ENCODE measurements at places on chromosomes 12 and 14.

- no peak for DNase-seq
These were observed 58.9 kb upstream of the SRSF5 start for GRCh38 chr14:69708049-69708448.

DNA sequence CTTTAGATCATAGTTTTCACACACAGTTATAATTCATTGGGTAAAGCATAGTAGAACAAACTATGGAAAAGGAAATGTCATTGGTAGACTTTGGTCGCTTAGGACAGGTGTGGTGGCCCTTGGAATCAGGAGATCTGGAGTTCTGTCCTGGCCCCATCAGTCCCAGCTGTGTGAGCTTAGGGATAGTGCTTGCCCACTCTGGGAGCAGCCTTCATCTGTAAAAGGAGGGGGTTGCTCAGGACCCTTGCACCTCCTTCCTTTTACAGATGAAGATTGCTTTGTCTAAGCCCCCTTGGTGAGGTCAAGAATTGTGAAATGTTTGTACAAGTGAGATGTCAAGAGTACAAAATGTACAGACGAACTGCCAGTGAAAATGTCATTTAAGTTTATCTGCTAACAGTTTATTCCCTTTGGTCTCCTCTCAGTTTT, 93.2 kb downstream of the BORCS5 start:
- DNase-seq, result no peak

DNA sequence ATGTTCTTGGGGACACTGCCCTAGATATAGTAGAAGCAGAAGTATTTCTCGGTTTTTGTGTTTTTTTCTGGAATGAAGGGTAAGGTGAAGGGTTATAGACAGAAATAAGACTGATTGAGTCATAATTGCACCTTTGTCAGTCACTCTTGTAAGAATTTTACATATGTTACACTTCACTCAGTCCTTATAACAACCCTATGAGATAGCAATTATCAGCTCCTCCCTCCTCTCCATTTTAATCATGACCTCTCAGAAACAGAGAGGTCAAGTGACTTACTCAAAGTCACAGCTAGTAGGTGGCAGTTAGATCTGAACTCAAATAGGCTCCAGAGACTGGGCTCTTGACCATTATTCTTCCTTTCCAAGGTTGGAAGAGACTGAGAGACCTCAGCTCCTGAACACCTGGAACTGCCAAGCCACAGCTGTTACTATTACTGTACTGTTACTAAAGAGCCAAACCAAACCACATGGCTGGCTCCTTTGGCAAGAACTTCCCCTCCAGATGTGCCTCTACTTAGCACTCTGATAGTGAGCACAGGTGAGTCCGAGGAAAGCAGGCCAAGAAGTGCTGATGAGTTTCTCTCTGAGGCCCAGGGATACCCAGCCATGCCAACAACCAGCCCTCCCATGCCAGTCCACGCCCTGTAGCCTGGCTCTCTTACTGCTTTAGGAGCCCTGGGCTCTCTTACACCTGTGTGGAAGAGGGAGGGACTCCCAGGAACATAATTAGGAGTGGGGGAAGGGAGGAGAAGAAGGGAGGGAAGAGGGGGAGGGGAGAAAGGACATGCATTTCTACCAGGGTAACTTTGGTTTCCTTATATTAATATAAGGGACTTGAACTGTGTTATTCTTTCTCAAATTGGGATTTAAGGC, 121.3 kb downstream of the CRADD start:
- no peak for DNase-seq

DNA sequence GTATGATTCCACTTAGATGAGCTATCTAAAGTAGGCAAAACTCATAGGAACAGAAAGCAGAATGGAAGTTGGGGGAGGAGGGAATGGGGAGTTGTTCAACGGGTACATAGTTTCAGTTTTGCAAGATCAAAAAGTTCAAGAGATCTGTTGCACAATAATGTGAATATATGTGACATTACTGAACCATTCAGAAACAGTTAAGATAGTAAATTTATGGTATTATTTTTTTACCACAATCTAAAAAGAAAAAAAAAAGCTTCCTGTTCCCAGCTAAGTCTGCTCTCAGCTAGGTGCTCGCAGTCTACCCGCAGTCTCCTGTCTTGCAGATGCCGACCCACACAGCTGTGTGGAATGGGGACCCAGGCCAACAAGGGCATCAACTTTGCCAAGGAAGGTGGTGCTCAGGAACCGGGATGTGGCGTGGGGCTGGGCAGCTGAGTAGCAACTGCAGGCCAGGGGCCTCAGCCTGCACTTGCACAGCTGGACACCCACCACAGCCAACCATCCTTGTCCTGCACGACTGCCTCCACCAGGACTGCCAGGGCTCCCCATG, 15.3 kb upstream of the ANO6 start:
- DNase-seq, result no peak

- DNase-seq, result no peak
These were observed 1.9 kb upstream of the MMP17 start for GRCh38 chr12:131826097-131826928.

DNA sequence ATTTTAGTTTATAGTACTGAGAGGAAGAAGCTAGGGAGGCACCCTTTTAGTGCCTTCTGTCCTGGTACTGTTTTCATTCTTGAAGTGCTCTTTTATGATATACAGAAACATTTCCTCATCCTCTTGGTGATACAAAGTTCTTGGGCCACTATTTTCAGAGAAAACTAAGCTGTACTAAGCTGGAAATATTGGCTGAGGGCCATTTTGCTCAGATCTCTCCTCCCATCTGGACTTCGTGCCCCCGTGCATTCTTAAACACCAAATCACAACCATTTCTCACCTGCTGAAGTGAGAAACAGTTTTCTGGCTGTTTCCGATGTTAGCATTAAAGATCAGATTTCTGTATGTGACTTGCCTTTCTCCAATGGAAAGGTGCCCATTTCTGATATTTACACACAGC, 158.9 kb downstream of the FBXL14 start:
- DNase-seq, result no peak

- no peak for DNase-seq
These were observed 118.7 kb downstream of the PRIMA1 start for GRCh38 chr14:93669632-93670031.

- DNase-seq, result no peak
These were observed 48.6 kb upstream of the TMPO start for GRCh38 chr12:98466640-98467400.

GRCh38 chr12:26572137-26572536, 260.9 kb downstream of the ITPR2 start:
- DNase-seq, result no peak

DNA sequence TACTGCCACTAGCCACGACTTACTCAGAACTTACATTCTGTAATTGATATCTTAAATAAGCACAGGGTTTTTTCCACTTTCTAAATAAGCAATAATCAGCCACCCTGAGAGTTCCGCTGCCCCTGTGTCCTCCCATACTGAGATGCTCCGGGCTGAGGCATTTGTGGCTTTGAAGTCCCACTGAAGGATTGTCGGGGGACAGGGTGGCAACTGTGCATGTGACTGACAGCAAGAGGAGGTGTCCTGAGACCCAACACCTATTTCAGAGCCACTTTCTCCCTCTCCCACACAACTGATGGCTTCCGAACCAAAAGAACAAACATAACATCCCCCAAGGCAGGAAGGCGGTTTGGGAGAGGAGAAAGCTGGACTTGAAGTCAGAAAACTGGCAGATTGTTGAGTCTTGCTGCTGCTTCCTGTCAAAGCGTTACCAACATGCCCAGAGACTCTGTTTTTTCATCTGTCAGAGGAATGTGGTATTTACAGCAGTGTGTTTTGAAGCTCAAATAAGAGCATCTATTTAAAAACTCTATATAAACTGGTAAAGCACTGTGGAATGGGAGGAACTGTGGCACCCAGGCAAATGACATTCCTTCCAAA, 157.9 kb upstream of the FKBP4 start:
- no peak for DNase-seq

DNA sequence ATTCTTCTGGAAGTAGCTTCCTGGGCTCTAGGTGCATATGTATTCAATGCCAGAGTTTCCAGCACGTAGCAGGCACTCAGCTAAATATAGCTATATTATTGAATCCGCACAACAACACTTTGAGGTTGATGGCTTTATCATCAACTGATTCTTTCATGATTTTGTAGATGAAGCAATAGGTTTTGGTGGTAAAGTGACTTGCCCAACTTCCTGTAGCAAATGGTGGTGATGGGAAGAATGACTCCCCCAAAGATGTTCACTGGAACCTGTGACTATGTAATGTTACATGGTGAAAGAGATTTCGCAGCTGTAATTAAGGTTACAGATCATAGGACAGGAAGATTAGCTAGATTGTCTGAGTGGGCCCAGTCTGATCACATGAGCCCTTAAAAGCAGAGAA, 3.2 kb downstream of the TDRD9 start:
- DNase-seq, result no peak

DNA sequence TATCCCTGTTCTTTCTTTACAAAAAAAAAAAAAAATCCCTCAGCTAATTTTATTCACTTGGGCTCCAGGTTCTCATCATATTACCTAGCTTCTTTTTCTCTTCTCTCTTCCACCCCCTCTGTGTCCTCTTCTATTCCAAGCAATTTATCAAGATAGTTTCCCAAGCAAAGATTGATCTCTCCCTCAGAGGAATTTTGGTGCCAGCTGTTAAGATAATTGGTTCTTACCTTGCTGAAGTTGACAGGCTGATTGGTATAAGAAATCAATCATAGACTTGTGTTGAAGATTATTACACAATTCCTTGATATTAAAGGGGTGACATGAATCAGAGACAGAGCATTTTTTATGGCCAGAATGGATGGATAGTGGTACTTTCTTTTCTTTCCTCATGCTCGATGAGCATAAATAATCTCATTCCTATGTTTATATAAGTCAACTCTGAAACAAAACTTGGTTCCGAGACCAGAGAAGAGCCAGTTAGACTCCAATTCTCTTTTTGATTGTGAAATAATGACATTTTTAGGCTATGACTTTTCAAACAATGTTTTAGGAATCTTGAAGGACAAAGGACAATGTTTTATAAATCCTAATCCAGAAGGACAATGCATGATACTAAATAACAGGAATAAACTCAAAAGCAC, 264.1 kb upstream of the PRKD1 start:
- DNase-seq, result no peak

DNA sequence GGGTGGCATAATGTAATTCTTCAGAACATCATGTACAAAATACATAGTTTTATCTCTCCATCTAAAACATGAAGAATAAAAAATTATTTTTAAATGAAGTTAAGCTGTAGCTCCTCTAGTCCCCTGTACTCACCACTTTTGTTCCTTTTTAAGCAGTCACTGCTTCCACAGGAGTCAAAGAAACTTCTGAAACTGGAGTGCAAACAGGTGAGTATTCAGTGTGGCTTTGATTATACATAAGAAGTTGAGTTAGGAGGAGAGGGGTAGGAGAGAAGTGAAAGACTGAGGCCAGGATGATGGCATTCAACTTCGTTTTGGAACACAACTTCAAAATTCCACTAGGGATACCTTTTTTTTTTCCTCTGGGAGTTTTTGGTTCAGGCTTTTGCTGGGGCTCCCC, 131.4 kb upstream of the CNTN1 start:
- no peak for DNase-seq

GRCh38 chr14:97177635-97178034, 380.5 kb downstream of the VRK1 start:
- DNase-seq, result no peak

DNA sequence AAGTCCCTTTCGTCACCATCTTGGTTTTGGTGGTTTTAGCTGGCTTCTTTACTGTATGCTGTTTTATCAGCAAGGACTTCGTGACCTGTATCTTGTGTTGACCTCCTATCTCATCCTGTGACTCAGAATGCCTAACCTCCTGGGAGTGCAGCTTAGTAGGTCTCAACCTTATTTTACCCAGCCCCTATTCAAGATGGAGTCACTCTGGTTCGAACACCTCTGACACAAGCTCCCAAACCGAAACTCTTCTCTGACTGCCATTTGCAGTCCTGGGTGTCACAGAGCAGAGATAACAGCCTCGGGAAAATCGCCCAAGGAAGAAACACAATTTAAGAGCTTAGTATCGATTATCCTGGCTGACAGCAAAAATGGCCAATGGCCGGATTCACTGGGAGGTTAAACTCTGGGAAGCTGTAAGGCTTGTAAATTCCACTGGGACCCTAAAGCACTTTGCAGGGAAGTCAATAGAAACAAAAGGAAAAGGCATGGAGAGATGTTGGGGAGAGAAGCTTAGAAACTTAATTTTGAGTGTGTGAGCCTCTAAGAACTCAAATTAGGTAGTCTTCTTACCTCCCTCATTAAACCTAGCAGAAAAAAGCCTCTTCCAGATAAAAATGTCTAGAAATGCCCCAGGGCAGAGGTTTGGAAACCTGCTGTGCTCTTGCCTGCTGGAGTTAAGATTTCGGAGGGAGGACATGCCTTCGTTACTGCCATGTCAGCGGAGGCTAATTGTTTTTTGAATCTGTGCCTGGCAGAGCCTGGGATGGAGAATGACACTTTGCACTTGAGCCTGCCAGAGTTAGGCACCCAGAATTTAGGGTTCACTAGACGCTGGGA, 56.5 kb upstream of the RPH3A start:
- no peak for DNase-seq

- DNase-seq, result no peak
These were observed 438.9 kb downstream of the ADAMTS20 start for GRCh38 chr12:43113135-43113534.

GRCh38 chr12:23950210-23950774, 822 bp upstream of the SOX5 start:
- no peak for DNase-seq

- DNase-seq, result no peak
These were observed 1.2 kb upstream of the CLEC2B start for GRCh38 chr12:9870286-9870866.

DNA sequence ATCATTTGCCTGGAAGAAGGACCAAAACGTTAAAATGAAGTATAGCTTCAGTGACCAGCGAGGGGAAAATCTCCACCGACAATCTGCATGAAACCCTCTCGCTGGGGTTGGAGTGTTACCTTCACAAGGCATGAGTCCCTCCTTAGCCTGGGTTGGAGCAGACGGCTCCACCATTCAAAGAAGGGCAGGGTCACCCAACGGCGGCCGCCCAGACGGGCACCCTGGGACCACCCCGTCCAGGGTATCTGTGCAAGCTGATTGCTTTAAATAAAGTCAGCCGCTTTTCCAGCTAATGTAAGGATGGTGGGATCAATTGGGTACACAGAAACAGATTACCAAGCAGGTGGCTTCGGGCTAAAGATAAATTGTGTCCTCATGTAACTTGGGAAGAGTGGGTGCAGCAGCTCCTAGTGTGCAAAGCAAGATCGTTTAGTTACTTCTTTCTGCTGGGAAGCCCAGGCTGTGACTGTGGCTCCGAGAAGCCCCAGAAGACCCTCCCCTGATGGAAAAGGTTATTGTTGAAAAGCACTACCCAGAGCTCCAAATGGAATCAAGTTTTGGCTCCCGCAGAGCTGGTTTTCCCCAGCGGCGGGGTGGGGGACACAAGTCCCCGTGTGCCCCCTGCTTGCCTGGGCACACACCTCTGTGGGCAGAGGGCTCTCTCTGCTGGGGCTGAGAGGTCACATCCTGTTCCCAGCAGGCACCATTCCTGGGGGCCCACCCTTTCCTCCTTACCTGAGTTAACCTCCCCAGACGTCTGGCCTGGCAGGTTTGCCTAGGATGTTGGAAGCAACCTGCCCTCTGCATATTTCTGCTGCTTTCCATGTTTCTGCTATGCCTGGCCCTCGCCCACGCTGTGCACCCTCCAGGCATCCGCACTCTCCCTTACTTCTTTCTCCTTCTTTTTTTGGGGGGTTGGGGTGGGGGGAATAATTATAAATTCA, 318.6 kb upstream of the DIO3 start:
- DNase-seq, result no peak

All from stimulated activated CD4-positive, alpha-beta T cell treated with anti-CD3 and anti-CD28 coated beads, Interleukin-15, amount 100 ng/mL, for 48 hours (primary cell).